ENCODE measurements at places on chromosomes 6 and 20.

DNA sequence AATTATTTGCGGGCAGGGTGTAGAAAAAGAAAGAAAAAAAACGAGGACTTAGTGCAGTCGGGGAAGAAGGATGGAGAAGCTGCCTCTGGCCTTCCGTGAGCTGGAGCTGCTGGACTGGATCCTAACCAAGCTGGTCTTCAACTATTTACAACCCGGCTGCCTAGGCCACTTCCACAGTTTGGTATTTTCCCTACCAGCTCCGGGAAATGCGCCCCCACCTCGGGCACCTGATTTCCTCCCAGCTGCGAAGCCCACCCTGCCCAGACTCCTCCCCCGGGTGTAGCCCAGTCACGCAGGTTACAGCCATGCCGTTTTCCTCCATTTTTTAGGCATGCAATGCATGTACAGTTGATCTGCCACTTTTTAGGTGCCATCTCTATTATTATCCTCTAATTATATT lies 21.2 kb downstream of the THEMIS start:
- DNase-seq, result no peak

GRCh38 chr6:118650582-118651281 lies 659 bp downstream of the CEP85L start:
- DNase-seq, result no peak

DNA sequence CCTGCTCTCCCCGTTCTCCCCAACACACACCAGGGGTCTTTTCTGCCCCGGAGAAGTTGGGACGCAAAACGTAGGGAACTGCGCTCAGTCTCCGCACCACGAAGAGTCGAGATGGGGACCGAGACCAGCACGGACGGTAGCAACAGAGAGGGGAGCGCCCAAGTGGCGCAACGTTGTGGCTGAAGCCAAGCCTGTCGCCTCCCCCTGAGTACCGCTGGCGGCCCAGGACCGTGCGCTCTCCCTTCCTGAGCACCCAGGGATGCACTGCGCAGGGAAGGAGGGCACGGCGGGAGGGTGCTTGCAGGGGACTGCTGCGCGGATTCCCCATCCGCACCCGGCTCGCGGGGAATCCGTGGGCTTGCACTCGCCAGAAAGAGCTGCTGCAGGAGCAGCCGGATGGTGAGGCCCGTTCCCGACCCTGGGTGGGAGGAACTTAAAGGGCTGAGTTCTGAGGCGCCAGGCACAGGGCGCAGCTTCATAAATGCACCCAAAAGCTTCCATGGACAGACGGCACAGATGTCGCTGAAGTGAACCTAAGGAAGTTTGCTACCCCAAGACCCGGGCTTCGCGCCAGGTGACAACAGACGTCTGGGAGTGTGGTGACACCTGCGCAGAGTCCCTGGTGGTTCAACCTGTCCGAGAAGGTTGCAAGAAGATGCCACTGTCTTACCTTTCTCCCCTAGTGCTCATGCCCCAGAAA lies 178.7 kb downstream of the TBXT start:
- no peak for DNase-seq

- no peak for DNase-seq
Observed at GRCh38 chr6:73586416-73586974, 65.7 kb upstream of the EEF1A1 start.

DNA sequence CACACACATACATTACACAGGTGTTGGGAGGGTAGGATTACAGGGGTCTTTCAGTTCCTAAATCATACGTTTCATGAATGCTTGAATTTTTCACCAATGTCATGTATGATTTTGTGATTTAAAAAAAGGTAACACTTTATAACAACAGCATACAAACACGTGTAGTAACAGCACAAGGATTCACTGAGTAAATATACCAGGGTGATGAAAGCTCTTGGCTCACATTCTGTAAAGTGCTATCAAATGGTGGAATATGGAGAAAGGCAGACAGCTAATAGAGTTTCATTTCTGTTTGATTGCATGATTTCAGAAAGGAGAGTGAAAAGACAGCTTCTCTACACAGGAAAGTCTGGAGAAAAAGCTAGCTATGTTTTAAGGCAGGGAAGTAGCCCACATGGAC lies 231.9 kb downstream of the CD83 start:
- no peak for DNase-seq

DNA sequence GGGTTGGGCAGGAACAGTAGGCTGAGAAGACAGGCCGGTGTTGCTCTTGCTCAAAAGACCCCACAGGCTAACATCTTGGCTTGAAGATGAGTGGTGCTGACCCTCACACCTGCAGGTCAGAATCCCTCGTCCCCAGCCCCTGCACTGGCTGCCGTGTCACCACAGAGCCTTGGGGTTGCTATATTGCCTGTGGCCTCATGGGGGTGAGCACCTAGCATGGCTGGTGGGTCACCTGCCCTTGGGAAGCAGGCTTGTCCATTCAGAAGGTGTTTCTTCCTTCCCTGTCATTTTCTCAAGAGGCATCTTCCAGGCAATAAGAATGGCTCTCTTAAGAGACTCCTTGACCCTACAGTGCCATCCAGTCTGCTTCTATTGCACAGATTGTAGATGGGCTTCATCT lies 7.7 kb downstream of the SLC22A16 start:
- no peak for DNase-seq

DNA sequence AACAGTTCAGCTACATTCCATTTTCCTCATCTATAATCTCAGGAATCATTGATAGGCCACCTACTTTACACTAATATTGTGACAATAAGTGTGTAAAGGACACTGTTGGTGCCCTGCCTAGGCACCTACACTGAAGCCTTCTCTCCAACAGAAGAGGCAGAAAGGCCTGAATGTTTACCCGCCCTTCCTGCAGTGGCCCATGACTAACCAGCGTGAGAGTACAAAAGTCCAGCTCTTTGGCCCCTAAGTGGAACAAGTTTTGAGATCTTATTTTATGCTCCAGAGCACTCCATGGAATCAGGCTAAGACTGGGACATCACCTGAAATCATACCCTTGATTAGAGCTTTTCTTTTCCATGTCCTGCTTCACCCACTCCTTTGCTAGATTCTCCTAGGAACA lies 359.7 kb downstream of the ARHGAP18 start:
- no peak for DNase-seq

- DNase-seq, result no peak
Observed at GRCh38 chr6:10528158-10528981, 7.2 kb downstream of the GCNT2 start.

- no peak for DNase-seq
Observed at GRCh38 chr6:20260360-20260759, 48.1 kb upstream of the MBOAT1 start.

DNA sequence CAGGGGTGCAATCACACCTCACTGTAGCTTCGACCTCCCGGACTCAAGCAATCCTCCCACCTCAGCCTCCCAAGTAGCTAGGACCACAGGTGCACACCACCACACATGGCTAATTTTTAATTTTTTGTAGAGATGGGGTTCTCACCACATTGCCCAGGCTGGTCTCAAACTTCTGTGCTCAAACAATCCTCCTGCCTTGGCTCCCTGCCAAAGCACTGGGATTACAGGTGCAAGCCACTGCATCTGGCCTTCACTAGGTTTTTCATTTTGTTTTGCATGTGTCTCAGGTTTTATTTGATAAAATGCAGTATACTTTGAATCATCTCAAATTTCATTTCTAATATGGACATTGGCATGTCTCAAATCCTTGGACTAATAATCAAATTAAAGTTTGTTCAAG lies 98.7 kb downstream of the SLC16A10 start:
- DNase-seq, result no peak

- DNase-seq, result no peak
Observed at GRCh38 chr6:15793826-15794225, 131.0 kb upstream of the DTNBP1 start.

GRCh38 chr6:2977799-2978590 lies 6.6 kb upstream of the SERPINB6 start:
- DNase-seq, result no peak

- DNase-seq, result no peak
Observed at GRCh38 chr20:38278763-38279162, 18.2 kb upstream of the KIAA1755 start.

DNA sequence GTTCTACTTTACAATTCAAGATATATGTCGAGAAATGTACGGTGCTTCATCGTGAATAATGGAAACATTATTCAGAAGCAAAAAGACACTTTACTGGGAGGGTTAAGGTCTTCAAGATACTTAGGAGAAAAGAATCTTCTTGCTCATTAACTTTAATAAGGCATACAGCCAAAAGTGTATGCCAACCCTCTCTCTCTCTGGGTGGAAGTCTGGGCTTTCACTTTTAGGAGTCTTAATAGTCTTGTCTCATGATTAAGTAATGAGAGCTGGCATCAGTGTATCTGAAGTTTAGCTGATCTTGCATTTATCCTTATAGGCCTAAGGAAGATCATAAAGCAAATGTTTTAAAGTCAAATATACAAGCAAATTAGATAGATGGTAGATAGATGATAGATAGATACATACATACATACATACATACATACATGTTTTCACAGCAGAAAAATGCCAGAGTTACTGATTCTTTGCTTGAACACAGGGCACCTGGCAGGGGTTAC lies 21.5 kb downstream of the OLIG3 start:
- no peak for DNase-seq

DNA sequence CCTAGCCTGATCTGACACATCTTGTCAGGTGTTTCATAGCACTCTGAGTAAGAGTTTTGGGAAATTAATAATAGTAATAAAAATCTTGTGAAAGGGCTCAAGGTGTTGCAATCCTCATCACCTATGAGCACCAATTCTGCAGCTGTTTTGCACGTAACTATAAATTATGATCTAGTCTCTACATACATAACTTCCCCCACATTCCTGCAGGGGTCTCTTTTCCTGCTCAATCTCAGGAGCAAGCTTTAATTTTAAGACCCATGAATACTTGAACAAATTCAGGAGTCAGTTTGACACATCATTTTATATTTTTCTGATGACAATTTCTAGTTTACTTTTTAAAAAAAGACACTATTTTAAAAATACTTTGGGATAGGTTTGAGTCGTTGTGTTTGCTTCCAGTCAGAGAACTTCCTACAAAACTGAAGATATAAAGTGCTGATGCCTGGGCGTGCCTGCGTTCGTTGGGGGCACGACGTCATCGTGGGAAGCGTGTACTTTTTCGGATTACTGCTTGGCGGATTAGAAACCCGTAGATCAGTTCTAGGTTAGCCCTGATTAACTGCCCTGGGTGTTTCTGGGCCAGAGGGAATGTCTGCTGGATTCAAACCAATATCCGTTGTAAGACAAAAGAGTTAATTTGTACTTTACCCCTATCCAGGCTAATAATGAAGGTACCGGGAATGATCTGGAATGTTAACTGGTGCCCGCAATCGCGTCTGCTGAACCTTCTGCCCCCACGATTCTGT lies 1.0 kb upstream of the E2F3 start:
- DNase-seq, result peak; percentile 43

DNA sequence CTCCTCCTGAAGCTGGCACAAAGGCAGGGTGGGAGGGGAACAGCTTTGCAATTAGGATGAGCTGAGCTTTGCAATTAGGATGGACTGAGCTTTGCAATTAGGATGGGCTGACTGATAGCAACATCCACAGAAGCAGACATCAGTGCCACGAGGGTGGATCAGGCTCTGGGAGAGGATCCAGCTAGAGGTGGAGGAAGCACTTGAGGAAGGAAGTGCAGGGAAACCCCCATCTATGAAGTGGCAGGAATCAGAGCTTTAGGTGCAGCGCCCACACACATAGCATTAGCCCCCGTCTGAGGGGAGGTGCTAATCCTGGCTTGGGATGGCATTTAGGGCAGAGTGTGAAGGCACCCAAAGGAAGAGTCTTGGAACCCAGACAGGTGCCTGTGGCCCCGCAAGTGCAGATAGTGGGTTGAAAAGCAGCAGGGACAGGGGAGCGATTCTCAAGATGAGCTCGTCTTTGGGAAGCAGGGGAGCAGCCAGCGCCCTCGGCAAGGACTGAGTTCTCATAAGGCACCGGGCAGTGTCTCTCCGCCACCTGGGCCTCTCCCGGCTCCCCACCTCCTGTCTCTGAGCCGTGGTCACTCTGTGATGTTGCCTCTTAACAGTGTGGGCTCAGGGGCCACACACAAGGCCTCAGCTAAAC lies 12.0 kb upstream of the THBS2 start:
- no peak for DNase-seq

DNA sequence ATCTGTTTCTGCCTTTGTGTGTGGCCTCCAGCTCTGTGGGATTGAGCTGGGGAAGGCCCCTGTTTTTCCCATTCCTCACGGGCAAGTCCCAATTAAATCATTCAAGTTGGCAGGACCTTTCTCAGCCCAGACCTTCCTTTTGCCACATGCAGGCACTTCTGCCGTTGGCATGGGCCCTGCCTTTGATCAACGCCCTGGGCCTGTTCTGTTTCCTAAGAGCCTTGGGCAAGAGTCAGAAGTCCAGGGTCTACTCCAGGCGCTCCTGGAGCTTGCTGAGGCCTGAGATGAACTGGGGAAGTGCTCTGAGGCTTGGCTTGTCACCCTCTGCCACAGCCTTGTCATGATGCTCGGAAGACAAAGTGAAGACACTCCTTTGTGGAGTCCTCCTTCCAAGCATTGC lies 7.1 kb downstream of the IP6K3 start:
- DNase-seq, result no peak

GRCh38 chr6:31815025-31815838 lies at the start of the genes HSPA1A and HSPA1L:
Gene HSPA1A (plus strand): TSS chr6:31815543. CDS start chr6:31815757, 214 bp downstream.
Gene HSPA1L (minus strand): TSS chr6:31815283. CDS start chr6:31811972, 3,311 bp downstream.
- no peak for DNase-seq
